NCI-H1436 (cell line): ENCODE measurements at places on chromosomes 4 and X.

DNA sequence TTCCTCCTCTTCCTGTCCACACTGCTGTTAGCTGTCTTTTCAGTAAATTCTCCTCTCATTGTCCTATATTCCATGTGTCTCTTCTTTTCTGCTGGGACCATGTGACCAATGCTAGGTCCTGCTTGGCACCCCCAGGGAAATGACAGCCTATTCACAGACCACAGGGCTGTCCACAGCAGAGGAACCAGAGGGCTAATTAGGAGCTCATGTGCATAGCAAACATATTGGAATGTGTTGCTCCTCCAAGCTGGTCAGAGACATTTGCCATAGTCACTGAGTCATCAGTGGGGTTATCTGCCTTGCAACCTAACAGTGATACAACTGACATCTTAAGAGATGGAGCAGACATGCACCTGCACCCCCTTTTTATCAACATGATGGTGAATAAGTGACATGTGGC lies 67.9 kb upstream of the PUDP start:
- DNase-seq, result no peak

- DNase-seq, result no peak
These were observed 16.5 kb downstream of the GAK start for GRCh38 chr4:915595-915994.

DNA sequence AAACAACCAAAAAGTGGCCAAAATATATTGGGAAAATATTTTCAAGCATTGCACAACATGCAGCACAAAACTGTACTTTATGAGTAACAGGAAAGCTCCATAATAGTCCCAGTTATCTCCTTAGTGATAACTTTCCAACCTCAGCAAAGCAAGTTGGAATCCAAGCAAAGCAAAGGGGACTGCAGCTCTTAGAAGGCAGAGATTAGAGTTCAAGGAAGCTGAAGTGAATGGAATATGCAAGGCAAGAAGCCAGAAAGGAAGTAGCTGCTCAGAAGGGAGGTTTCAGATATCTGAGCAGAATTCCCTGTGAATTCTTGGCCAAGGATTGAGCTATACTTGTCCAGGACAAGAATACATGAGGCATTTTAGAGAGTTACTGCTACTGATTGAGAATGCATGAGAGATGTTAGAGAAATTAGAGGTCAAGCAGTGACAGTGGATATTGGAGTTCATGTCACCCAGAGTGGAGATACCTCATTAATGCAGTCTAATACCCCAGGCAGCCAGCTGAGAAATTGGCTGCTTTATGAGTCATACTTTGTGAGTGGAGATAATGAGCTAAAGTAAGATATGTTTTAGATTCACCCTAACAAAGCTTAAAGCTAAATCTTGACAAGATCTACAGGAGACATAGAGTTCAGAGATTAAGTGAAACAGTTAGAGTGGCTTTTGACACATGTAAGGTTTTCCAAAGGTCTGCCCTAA lies 102.8 kb downstream of the INPP4B start:
- no peak for DNase-seq

DNA sequence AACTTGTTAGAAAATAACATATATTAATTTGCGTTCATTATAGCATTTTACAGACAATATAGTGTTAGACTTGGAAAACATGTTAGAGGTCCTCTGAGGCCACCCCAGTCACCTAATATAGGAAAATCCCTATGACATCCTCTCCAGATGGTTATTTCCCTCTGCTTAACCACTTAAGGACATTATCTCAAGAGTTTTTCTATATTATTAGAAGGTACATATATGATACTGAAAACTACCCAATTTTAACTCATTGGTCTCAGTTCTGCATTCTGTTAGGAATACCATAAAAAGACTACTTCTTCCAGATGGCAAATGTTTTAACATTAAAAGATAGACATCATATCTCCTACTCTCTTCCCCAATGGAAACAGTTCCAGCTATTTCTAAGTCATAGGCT lies 21.4 kb downstream of the PTPN13 start:
- no peak for DNase-seq

DNA sequence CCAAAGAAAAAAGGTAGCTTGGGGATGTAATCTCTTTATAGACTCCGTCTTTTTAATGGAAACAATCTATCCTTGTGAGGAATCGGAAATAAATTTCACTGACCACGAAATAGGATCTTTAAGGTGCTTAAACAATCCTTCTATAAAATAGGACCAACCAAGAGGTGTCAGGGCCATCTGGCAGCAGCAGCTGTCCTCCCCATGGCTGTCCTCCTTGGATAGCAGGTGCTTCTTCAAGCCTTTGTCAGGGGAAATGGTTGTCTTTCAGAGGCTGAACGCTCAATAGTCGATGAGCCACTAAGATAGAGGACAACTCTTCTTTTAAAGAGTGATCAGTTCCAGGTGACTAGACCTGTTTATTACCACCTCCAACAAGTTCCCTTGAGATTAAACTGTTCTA lies 231.0 kb downstream of the ADGRL3 start:
- DNase-seq, result no peak

DNA sequence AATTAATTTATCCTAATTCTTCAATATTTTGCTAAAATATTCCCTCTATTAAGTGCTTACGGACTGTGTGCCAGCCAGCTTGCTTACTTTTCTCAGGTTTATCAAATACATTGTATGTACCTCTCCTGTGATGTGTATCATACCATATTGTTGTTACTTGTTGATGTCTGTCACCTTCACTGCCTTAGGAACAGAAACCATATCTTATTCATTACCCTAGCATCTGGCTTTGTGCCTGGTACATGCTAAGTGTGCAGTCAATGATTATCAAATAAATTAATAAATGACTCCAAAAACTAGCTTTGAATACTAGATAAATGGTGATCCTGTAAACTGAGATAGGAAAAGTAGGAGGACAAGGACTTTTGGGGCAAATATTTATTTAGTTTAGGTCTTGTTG lies 6.9 kb downstream of the CLCN3 start:
- no peak for DNase-seq

- no peak for DNase-seq
These were observed 39.6 kb downstream of the HTRA3 start for GRCh38 chr4:8308856-8309771.

DNA sequence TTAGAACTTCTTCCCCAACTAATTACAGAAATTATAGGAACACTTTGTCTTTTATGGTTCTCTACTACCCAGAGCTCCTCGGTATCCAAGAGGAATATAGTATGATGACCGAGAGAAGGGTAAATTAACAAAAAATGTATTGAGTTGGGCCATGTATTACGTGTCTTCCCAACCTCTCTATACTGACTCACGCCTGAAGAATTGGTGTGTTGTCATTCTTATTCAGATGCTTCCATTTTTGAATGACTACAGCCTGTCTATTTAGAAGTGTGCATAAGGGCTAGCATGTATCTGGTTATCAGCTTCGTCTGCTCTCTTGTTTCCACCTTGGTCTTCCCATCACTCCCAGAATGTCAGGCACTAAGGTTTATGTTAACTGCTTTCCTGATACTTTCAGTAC lies 24.5 kb upstream of the SCD5 start:
- no peak for DNase-seq

DNA sequence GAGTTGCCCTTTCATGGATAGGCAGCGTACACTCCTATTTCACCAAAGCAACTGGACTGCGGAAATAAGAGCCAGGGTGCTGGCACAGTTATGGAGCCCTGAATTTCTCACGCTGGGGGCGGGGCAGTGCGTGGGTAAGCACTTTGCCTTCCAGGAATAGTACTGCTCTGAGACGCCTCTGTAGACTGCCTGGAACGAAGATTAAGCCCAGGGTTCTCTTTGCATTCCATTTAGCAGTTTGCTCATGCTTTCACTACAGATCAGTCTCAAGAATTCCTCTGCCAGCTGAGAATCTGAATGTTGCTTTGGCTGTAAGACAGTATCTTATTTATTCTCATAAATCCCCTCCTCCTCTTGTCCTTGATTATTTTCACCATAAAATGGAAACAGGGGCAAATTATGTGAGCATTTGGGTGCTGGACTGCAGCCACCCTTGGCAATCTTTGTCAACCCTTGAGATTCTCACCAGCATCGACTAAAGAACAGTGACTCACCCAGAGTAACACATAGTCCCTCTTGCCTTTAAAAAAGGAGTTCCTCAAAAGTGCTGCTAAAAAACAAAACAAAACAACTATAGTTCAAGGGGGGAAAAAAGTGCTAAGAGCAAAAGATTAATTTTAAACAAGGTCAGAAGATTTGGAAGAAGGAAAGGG lies 88.9 kb upstream of the CITED1 start:
- DNase-seq, result no peak

DNA sequence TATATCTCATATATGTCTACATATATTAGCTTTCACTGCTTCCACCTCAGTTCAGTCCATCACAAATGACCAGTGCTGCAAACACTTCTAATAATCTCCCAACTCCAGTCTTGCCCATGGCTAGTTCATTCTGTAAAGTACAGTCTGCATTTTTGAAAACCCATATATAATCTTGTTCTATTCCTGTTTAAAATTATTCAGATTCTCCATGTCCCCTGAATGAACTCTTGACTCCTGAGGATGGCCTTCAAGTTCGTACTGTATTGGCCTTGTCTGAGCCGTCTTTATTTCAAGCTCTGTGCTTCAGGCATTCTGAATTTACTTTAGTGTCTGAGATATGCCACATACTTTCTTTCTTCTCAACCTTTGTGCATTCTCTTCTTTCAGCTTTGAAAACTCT lies 84.7 kb downstream of the PTPN13 start:
- no peak for DNase-seq

DNA sequence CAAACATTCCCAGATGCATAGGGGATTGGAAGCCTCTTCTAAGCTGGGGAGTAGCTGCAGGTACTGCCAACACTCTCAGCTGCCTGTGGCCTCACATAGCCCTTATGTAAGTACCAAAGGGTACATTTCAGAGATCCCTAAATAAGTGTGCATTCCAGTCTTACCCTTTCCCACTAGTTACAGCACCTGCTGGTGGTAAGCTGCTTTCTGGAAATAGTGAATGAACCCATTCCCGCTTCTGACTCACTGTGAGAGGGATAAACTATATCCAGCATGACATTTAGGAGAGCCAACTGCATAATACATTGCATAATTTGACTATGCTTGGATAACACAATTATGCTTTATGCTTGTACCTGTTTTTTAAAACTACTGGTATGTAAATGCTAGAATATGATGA lies 149.0 kb downstream of the FAM13A start:
- no peak for DNase-seq

- no peak for DNase-seq
These were observed 90.9 kb upstream of the SPRY1 start for GRCh38 chr4:123305736-123306135.

DNA sequence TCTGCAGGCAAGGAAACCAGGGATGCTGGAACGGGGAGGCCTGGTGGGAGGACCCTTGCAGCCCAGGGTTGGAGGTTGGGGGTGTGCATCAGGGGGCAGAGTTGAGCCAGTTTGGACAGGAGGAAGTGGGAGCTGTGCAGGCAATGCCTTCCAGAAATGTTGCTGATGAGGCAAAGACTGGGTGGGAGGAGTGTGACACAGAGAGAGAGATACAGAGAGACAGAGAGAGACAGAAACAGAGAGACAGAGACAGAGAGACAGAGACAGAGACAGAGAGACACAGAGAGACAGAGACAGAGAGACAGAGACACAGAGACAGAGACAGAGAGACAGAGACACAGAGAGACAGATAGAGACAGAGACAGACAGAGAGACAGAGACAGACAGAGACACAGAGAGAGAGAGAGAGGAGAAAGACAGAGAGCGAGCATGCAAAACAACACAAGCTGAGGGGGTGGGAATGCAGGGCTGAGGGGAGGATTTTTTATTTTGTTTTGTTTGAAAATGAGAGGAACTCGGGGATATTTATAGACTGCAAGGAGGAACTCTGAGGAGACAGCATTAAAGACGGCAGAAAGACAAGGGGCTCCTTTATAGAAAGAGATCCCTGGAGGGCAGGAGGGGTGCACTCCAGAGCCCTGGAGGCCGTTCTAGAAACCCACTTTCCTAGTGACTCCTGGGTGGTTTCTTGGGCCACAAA lies 1.9 kb upstream of the HAUS3 start:
- no peak for DNase-seq

GRCh38 chr4:185564349-185564748 lies 29.0 kb upstream of the PDLIM3 start:
- no peak for DNase-seq

GRCh38 chr4:54802336-54802735 lies 144.6 kb downstream of the KIT start:
- DNase-seq, result no peak

DNA sequence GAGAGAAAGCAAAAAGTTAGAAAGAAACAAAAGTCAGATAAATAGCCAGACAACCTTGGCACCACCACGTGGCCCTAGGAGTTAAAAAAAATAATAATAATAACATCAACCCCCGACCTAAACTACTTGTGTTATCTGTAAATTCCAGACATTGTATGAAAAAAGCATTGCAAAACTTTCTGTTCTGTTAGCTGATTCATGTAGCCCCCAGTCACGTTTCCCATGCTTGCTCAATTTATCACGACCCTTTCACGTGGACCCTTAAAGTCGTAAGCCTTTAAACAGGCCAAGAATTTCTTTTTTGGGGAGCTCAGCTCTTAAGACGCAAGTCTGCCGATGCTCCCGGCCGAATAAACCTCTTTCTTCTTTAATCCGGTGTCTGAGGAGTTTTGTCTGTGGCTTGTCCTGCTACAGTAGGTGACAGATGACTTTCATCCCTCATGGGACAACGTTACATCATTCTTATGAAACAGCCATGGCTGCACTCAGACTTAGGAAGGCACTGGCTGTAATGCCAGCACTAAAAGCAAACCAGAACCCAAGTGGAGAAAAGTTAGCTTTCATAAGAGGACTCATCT lies 520 bp downstream of the ACOX3 start:
- peak; percentile 0 for DNase-seq

GRCh38 chr4:137274404-137274803 lies 257.9 kb downstream of the PCDH18 start:
- DNase-seq, result no peak

- DNase-seq, result no peak
These were observed 113.4 kb downstream of the SCLT1 start for GRCh38 chr4:128979934-128980333.

DNA sequence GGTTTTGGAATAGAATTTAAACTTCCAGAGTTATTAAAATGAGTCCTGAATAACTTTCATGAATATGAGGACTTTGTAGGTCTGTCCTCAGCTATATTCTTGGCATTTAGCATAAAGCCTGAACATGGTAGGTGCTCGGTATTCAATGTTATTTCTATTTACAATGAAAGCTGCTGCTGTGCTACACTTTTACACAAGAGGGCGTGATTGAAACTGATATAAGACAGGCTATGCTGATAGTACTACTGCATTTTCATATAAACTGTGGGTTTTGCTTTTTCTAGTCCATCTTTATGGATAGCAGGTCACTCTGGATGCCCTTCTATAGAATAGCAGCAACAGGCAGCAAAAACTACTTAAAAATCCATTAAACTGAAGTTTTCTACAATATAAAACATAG lies 12.3 kb upstream of the GNPDA2 start:
- no peak for DNase-seq

DNA sequence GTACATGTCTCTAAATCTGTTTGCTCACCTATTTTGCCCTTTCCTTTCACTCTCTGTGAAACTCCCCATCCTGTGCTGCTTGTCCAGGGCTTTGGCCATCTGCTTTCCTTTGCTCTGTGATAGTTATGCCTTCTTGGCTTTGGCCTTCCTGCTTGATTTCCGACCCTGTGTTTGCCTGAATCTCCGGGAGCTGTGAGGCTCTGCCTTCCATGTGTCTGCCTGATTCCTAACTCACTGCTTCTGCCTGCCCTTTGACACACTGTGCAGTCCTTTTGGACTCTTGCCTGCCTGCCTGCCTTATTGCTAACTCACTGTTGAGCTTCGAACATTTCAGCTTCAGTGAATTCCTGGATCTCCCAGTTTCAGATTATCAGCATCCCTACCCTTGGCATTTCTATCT lies 143.1 kb downstream of the C4orf33 start:
- no peak for DNase-seq
